ENCODE measurements at places on chromosomes 12 and 14.

- DNase-seq, result no peak
Measured at GRCh38 chr12:41108032-41108431, 80.1 kb upstream of the PDZRN4 start.

- DNase-seq, result peak; percentile 88
Measured at GRCh38 chr14:52700701-52701172, 5.4 kb upstream of the ERO1A start.

DNA sequence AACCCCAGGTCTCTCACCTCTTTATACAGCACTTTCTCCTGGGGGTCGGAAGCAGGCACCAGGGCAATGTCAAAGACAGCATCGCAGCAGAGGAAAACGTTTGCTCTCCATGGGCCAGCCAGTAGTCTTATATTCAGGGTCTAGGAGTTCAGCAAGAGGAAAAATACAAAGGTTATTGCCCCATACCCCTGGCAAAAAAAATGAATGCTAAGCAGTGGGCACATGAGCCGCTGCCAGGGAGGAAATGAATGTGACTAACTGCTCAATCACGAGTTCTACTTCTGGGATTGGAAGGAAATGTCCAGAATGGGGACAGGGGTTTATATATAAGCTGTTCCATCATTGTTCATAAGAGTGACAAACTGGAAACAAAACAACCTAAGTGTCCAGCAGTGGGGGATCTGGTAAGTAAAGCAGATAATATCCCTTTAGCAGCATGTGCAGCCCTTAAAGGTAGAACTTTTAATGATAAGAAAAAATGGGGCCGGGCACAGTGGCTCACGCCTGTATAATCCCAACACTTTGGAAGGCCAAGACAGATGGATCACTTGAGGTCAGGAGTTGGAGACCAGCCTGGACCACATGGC is 53.8 kb downstream of the PHETA1 start:
- DNase-seq, result peak; percentile 17

DNA sequence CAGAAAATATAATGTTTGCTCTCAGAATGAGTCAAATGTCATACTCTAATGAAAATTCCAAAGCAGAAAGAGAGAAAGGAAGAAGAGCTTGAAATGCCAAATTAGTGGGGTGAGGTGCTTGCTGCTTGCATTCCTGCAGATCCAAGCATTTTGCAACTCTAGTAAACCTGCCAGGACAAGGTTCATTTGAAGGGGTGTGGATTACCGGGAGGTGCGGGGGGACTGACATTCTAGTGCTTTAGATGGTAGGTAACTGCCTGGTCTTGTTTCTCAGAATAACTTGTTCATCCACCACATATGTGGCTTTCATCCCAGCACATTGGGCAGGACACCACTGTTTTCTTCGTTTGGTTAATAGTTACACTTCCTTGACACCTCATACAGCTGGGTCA is 144.4 kb downstream of the AKAP6 start:
- DNase-seq, result peak; percentile 87

GRCh38 chr14:27686137-27686536 is 1080.5 kb upstream of the FOXG1 start:
- DNase-seq, result no peak

GRCh38 chr12:57887631-57888408 is 41.3 kb upstream of the CTDSP2 start:
- no peak for DNase-seq

- DNase-seq, result no peak
Measured at GRCh38 chr12:128592220-128592744, 231.5 kb downstream of the SLC15A4 start.

- DNase-seq, result peak; percentile 31
Measured at GRCh38 chr12:19095756-19096480, 33.6 kb upstream of the PLEKHA5 start.

GRCh38 chr12:41008472-41008871 is 179.6 kb upstream of the PDZRN4 start:
- DNase-seq, result no peak

- DNase-seq, result peak; percentile 86
Measured at GRCh38 chr12:63915105-63915800, 70.8 kb downstream of the SRGAP1 start.

DNA sequence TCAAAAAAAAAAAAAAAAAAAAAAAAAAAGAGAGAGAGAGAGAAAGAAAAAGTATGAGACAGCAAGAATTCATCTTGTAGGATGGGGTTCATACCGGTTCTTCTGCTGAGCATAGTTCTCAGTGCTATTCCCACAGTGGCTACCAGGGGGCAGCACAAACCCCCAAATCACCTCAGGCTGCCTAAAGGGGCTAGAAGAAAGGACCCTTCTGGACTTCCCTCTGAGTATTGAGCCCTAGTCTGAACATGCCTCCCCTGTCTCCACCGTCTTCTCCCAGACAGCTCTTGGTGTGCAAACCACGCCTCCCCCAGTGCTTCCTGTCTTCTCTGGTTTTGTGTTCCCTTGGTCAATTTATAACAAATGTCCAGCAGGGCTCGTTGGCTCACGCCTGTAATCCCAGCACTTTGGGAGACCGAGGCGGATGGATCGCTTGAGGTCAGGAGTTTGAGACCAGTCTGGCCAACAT is 31.3 kb upstream of the SMUG1 start:
- peak; percentile 88 for DNase-seq

DNA sequence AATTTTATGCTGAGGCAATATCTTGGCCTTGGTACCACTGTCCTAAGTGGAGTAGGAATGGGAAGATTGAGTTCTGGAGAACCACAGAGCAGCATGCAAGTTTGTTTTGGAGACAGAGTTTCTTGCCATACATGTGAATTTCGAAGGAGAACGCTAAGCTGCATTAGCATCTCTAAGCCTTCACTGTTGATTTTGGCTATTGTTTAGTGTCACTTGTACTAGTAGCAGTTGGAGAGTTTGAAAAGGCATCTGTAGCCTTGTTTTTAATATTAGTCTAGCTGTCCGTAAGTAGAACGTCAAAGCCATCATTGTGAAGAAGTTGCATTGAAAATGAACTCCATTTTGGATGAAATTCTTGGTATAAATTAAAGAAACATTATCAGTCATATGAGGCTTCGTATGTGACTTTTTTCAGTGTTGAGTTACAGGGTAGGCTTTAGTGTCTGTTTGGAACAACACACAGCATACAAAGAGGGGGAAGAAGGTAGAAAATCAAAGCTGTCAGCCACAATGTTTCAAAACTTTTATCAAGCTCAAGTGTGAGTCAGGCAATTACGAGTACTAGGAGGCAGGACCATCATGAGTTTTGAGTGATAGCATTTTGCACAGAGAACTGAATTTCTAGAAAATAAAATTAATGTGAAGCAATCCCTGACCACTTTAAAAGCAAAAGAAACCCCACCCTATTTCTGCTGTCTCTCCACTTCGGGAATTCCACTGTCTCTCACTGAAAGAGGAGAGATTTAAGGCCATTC is 70.2 kb upstream of the NAV3 start:
- DNase-seq, result no peak

DNA sequence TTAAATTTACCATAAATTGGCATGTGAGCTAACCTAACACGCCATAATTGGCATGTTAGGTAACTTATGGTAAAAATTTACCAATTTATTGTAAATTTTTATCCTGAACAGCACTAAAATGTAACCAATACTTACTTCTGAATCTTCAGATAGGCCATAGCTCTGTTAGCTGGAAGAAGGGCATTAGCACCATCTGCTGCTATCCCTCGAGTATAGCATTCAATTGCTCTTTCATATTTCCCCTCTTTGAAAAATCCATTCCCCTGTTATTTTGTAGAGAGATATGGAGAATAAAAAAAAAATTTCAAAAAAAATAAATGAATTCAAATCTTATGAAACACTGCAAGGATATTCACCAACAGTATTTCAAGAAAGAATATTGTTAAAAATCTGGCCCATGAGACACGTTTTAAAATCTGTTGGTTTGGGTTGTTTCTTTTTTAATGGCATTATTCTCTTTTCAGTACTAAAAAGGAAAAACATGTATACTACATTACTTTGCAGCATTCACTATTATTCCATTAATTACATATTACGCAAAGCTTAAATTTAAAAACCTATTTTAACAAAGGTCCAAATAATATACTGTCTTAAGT is 19.1 kb downstream of the RPAP3 start:
- DNase-seq, result peak; percentile 49

- DNase-seq, result peak; percentile 83
Measured at GRCh38 chr14:22980672-22981089, 1.7 kb downstream of the AJUBA start.

- DNase-seq, result no peak
Measured at GRCh38 chr12:57741844-57742738, 2.7 kb upstream of the TSPAN31 start.

DNA sequence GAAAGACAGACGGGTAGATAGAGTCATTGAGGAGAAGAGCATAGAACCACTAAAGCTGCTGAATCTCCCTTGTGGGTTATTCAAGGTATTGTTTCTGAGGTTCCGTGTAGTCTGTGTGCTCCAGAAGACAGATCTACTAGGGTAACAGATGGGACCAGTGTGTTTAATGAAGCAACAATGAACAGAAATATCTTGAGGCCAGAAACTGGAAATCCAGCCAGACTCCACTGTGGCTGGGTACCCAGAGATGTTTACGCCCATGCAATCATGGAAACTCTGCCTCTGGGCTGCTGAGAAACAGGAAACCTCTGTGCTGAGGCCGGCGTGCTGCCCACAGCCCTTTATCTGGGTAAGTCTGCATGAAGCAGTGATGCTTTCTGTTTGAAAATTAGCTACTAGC is 8.3 kb downstream of the PROX2 start:
- DNase-seq, result no peak

- DNase-seq, result no peak
Measured at GRCh38 chr12:81043979-81044740, 33.7 kb upstream of the ACSS3 start.

DNA sequence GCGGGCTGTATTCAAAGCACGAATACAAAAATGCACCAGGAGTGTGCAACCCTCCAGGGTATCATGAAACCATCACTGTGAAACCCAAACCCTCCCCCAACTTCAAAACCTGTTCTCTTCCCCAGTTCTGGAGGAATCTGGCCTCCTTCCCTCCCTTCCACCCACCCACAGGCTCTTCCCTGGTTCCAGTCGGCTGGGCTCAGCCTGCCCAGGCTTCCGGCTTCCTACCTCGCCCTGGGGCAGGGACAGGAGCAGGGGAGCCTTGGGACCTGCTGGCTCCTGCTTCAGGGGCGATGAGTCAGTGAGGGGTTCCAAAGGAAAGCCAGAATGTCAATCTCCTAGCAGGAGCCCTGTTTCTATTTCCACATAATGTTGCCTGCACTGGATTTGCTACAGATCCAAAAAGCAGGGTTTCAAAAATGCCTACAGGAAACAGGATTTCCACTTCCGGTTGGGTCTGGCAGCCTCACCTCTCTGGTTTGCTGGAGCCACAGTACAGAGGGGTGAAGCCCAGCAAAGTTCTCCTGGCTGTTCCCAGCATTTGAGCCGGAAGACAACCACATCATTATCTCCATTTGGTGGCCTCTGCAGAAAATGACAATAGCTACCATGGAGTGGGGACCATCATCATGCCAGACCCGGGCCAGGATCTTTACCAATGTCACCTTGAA is 278.3 kb downstream of the DPF3 start:
- peak; percentile 93 for DNase-seq

DNA sequence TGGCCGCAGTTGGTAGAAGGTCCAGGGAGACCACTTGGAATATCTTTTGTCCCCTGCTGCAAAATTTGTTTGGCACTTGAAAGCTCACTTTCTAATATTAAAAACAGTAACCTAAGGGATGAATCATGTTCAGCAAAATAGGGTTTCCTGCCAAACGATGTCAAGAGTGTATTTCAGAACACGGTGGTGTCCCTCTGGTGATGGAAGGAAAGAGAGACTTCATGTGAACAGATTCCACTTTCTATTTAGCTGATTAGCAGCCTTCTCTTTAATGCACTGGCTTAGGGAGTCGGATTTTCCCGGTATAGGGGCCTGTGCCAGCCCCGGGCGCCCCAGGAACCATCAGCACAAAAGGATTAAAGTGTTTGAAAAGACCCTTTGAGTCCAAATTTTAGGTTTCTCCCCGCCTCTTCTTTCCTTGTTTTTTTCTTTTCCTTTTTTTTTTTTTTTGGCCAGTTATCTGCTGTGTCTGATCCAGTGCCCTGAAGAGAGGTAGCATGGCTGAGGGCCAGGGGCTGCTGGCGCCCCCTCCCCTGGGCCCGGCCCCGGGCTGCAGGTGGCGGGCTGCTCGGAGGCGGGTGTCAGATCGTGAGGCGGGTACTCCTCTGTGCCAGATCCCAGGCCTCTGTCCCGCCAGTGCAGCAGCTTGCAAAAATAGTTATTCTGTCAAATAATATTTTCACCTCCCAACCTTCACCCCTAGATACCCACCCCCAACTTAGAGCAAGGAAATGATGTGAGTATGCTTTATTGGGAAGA is 88.3 kb downstream of the TESC start:
- DNase-seq, result no peak

- DNase-seq, result peak; percentile 73
Measured at GRCh38 chr12:1534748-1535147, 59.6 kb downstream of the FBXL14 start.

DNA sequence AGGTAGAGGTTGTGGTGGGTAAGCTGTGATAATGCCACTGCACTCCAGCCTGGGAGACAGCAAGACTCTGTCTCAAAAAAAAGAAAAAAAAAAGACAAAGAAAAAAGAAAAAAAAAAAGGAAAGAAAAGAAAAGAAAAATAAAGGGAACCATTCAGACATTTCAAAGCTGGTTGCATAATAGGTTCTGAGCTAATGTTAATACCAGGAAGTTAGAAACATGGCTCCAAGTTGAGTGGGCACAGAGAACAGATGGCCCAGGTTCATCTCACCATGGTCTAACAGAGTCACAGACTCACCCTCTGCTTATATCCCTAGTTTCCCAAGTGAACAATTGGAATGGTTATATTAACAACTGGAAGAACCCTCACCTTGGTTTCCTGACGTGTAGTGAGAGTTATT is 17.4 kb upstream of the ZDHHC17 start:
- DNase-seq, result no peak

- DNase-seq, result no peak
Measured at GRCh38 chr14:34170882-34171281, 220.0 kb upstream of the EGLN3 start.

GRCh38 chr14:100271247-100271939 is 32.4 kb downstream of the YY1 start:
- peak; percentile 26 for DNase-seq

- DNase-seq, result no peak
Measured at GRCh38 chr12:131907379-131908091, 13.1 kb downstream of the ULK1 start.

DNA sequence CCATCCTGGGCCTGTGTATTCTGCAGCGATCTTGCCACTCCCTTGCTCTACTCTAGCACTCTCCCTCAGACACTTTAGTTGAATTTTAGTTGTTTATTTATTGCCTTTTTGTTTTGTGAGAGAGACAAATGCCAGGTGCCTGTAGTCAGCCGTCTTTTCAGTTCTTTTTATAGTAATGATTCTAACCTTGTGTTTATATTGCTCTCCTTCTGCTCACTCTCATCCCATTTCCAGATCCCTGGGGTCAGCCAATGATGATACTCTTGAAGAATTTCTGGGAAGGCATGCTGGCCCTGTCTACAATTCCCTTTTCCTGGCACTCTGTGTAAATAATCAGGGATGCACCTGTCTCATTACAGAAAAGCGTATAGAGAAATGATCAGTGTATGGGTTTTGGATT is 334.1 kb upstream of the MIS18BP1 start:
- no peak for DNase-seq

Data from kidney tubule cell (primary cell).